ENCODE measurements at places on chromosomes 12 and 14.

DNA sequence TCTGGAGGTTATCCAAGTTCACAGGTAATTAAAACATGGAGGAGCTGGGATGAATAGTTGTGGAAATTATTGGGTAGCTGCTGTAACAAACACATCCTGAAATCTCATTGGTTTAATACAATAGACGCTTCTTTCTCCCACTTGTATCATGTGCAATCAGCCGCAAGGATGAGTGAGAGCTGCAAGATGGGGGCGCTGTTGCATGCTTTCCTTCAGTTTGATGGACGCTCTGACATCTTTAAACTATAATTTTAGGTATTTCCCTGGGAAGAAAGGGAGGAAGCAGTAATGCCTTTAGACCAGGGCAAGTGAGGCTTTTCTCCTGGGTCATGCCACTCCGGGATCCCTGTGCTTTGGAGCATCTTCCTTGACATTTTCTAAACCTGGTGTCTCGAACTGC, 178.7 kb downstream of the PAWR start:
- H3K4me1 ChIP-seq: no peaks in the 10 kb centered on the region
- H3K27me3 ChIP-seq: no peaks in the 10 kb centered on the region
- no peaks in the 10 kb centered on the region for H3K36me3 ChIP-seq
- no peak overlapping the region for H3K4me3 ChIP-seq
- no peak overlapping the region for H3K27ac ChIP-seq

- H3K4me1 ChIP-seq: no peaks in the 10 kb centered on the region
- no peaks in the 10 kb centered on the region for H3K36me3 ChIP-seq
- no peaks in the 10 kb centered on the region for H3K27me3 ChIP-seq
- no peak for DNase-seq
- no peak overlapping the region for H3K4me3 ChIP-seq
Measured at GRCh38 chr14:88203291-88203690, 119.8 kb downstream of the KCNK10 start.

- no peak overlapping the region for H3K27ac ChIP-seq
- H3K4me3 ChIP-seq: no peak overlapping the region
- DNase-seq: no peak
- no peaks in the 10 kb centered on the region for H3K27me3 ChIP-seq
Measured at GRCh38 chr12:122318607-122319605, 52.6 kb upstream of the VPS33A start.

GRCh38 chr12:4107436-4107878, 166.1 kb upstream of the CCND2 start:
- H3K27ac ChIP-seq: peak overlapping the region; percentile 94
- peak; percentile 75 for DNase-seq
- H3K4me1 ChIP-seq: peaks cover 58% of the 10 kb centered on the region
- peaks cover 1% of the 10 kb centered on the region for H3K36me3 ChIP-seq

DNA sequence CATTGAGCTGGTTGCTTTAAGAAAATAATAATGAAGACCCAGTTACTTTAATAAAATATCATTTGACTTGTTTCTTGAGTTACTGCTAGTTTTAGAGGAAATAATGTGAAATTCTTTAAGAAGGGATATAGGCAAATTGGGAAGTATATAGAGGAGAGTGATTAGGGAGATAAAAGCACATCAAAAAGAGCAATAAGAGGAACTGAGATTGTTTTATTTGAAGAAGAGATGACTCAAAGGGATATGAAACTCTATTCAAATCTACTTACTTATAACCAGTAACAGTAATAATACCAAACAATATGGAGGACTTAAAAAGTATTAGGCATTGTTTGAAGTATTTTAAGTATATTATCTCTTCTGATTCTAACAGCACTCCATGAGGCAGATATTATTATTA, 37.1 kb downstream of the LRRK2 start:
- H3K36me3 ChIP-seq: no peaks in the 10 kb centered on the region
- no peaks in the 10 kb centered on the region for H3K4me1 ChIP-seq
- H3K27ac ChIP-seq: no peak overlapping the region

DNA sequence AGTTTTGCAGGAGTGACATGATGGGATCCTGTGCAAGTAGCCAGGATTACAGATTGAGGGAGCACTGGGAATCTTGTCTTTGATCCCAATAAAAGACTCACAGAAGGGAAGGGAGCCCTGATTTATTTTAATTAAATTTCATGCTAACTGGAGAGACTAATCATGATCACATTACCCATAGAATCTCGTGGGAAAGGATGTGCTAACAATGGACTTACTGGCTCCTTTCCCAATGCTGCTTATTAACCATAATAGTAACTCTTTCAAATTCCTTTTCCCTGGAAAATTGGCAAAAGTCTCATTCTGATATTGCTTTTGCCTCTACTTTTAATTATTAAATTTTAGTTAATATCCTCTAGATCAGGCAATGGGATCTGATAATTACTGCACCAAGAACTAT, 174.8 kb upstream of the AVPR1A start:
- H3K4me3 ChIP-seq: no peak overlapping the region
- peaks cover 3% of the 10 kb centered on the region for H3K27me3 ChIP-seq

DNA sequence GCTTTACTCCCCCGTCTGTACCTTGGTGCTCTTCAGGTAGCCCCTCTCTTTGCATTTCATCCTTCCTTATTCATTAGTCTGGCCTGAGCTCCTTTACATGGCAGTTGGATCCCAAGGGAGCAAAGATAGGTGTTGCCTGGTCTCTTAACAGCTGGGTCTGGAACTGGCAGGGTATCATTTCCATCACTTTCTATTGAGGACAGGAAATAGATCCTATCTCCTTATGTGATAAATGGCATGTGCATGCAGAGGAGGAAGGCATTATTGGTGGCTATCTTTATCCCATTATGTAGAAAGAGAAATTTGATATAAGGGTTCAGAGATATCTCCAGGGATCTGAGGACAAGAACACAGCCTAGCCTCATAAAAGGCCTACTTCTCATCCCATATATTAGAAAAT, 54.6 kb upstream of the OAS1 start:
- H3K27me3 ChIP-seq: peaks cover 18% of the 10 kb centered on the region
- H3K4me1 ChIP-seq: no peaks in the 10 kb centered on the region
- DNase-seq: no peak
- H3K36me3 ChIP-seq: no peaks in the 10 kb centered on the region
- H3K4me3 ChIP-seq: no peak overlapping the region

DNA sequence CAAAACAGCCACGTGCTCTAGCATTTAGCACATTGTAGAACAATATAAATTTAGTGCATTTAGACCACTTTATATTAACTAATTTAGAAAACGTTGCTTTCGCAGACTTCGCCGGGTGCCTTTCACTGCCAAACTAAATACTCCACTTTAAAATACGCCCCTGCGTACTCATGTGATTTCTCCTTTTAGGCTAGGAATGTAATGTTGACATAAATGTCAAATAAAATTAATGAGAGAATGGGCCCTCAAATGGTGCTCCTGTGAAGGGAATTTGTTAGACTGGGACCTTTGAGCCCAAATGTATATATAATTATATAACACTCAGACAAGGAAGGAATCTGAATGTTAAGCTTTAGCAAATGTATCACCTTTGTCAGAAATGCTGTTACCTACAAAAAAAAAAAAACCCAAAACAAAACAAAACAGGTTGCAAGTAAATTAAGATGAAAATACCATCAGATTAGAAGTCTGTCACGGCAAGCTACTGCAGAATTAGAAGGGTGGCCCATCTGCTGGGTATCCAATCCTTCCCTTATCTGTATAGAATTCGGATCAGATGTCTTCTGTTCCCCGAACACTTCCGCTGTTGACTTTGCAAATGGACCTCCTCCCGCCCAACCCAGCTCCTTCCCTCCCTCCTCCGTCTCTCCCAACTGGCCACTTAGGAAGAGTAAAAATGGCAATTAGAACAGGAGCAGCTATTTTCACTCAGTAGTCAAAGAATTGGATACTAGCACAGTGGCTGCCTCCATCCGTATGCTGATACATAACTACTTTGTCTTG, 159.3 kb upstream of the FOXN3 start:
- no peaks in the 10 kb centered on the region for H3K27me3 ChIP-seq
- H3K27ac ChIP-seq: no peak overlapping the region
- no peak for DNase-seq

DNA sequence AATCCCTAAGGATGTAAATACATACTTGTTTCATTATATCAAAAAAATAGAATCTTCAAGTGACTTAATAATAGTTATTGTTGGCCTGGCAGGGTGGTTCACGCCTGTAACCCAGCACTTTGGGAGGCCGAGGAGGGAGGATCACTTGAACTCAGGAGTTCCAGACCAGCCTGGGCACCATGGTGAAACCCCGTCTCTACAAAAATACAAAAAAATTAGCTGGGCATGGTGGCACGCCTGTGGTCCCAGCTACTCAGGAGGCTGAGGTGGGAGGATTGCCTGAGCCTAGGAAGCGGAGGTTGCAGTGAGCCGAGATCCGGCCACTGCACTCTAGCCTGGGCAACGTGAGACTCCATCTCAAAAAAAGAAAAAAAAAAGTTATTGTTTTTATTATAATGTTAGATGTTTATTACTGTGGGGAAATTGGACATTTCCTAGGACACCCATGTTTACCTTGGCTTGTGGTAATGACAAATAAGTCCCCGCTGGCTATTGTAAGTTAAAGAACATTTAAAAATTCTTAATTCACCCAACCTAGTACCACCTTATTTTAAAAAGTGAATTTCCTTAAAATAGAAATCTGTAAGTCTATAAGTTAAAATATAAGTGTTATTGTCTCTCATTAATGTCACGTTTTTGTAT, 1.8 kb downstream of the USP15 start:
- no peaks in the 10 kb centered on the region for H3K27me3 ChIP-seq
- peaks cover 12% of the 10 kb centered on the region for H3K36me3 ChIP-seq
- peak overlapping the region; percentile 53 for H3K27ac ChIP-seq
- no peak for DNase-seq
- H3K4me1 ChIP-seq: peaks cover 73% of the 10 kb centered on the region

- no peaks in the 10 kb centered on the region for H3K27me3 ChIP-seq
- H3K27ac ChIP-seq: peak overlapping the region; percentile 80
- H3K4me1 ChIP-seq: peaks cover 57% of the 10 kb centered on the region
- H3K36me3 ChIP-seq: peaks cover 41% of the 10 kb centered on the region
Measured at GRCh38 chr12:68080577-68080976, 79.0 kb downstream of the IFNG start.

DNA sequence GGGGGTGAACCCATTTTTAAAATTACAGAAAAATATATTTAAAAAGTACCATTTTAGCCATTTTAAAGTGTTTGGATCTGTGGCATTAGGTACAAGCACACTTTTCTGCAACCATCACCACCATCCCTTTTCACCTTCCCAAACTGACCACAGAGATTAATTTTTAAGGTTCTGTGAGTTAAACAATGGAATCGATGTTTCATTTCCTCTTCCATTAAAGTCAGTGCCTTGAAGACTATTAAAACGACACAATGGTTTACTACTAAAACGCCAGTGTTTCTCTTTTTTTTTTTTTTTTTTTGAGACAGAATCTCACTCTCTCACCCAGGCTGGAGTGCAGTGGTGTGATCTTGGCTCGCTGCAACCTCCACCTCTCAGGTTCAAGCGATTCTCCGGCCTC, 78.1 kb upstream of the GPR68 start:
- no peak for DNase-seq
- no peak overlapping the region for H3K27ac ChIP-seq
- peaks cover 56% of the 10 kb centered on the region for H3K36me3 ChIP-seq
- peaks cover 63% of the 10 kb centered on the region for H3K4me1 ChIP-seq

DNA sequence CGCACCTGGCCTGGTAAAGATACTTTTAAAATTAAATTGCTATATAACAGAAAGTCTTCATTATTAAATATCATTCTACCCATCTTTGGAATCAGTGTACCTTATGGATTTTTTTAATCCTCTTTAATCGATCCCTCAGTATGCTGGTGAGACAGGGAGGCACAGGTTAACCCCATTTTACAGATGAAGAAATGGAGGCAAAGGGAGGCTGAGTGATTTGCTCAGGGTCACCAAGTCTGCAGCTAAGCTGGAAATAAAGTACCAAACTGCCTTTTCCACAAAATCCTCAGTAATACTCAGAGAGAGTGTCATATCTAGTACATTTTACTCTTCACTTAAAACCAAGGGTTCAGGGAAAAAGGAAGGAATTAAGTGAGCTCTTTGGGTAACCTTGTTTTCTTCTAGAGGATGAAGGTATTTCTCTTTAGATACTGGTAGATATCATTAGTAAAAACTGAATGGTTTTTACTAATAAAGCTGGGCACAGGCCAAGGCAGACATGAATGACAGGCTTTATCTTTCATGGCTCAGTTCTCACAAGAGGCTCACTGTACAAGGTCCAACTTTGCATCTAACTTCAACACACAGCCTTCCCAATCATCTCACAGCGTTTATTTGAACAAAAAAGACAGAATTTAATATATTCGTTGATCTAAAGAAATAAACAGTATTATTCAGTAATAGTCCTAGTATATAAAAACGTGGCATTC, 35.3 kb upstream of the TTC7B start:
- no peak overlapping the region for H3K4me3 ChIP-seq
- no peaks in the 10 kb centered on the region for H3K27me3 ChIP-seq
- no peak overlapping the region for H3K27ac ChIP-seq
- no peaks in the 10 kb centered on the region for H3K4me1 ChIP-seq

DNA sequence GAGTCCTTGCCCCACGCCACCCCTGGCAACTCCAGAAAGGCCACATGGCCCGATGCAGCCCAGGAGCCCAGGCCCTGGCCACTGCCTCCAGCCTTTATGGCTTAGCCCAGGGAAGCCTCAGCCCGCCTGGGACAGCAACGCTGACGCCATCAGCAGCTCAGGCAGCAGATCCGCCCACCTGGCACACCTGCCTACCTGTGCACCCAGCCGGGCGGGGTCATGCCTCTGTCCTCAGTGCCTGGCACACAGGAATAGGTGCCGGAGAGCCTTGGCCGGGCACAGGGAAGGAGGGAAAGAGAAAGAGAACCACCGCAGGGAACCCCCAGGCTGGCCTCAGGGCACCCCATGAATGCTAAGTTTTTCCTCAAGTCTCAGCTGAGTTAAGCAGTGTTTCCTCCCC, 21.1 kb downstream of the BEGAIN start:
- no peak overlapping the region for H3K4me3 ChIP-seq
- no peaks in the 10 kb centered on the region for H3K4me1 ChIP-seq
- DNase-seq: no peak
- no peaks in the 10 kb centered on the region for H3K36me3 ChIP-seq
- H3K27me3 ChIP-seq: peaks cover 27% of the 10 kb centered on the region

- H3K27ac ChIP-seq: peak overlapping the region; percentile 63
- H3K36me3 ChIP-seq: peaks cover 12% of the 10 kb centered on the region
- peaks cover 27% of the 10 kb centered on the region for H3K27me3 ChIP-seq
- no peak for DNase-seq
- peaks cover 72% of the 10 kb centered on the region for H3K4me1 ChIP-seq
- peak overlapping the region; percentile 52 for H3K4me3 ChIP-seq
Measured at GRCh38 chr12:51971679-51972421, 20.4 kb downstream of the ACVR1B start.

GRCh38 chr12:52213564-52214420, 19.3 kb upstream of the KRT7 start:
- peaks cover 18% of the 10 kb centered on the region for H3K27me3 ChIP-seq
- peak overlapping the region; percentile 9 for H3K27ac ChIP-seq
- peak; percentile 52 for DNase-seq
- H3K36me3 ChIP-seq: no peaks in the 10 kb centered on the region
- H3K4me1 ChIP-seq: no peaks in the 10 kb centered on the region

DNA sequence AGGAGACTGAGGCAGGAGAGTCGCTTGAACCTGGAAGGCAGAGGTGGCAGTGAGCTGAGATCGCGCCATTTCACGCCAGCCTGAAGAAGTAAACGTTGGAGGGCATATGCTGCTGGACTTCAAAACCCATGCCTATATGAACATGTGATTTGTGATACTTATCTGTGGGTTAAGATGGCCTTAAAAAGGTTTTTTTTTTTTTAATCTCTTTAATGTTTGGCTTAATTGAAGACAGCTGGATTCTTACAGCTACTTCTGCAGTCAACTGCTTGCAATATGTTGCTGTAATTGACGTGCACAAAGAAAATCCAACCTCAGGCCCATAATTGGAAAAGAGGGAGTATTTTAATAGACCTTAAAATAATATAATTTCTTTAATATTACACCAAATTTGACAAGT, 1.5 kb upstream of the B3GNT4 start:
- DNase-seq: no peak
- peaks cover 33% of the 10 kb centered on the region for H3K27me3 ChIP-seq
- H3K27ac ChIP-seq: no peak overlapping the region
- H3K4me3 ChIP-seq: no peak overlapping the region

Data from activated T-helper 1 cell treated with anti-CD3 and anti-CD28 coated beads, Interleukin-12 subunit alpha, Interleukin-12 subunit beta, Interleukin-2, Interleukin-4 antibody, amounts not matched to agents 30 ng/mL and 10 ng/mL and 1 ng/mL, durations not matched to agents 14 hours and 24 hours and 36 hours (primary cell).